ENCODE measurements at places on chromosomes 11 and 22.
A peak's percentile ranks its signal among the peaks of the same experiment; 100 is the strongest.

DNA sequence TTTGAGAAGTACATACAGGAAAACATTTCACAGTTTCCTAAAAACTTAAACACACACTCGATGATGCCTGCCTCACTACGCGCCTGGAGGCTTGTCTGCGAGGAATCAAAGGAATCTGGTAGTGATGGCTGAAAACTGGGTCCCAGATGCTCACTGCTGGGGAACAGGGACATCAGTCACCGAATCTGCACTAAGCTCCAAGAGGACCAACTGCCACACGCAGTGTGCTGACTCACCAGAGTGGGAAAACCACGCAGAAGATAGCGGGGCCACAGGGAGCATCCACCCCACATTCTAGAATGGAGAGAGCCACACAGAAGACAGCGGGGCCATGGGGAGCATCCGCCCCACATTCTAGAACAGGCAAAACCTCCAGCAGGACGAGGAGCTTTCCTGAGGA, 24.3 kb upstream of the MOB2 start:
- no peak for DNase-seq

- DNase-seq, result no peak
Observed at GRCh38 chr11:10524471-10524870, 16.5 kb downstream of the RNF141 start.

DNA sequence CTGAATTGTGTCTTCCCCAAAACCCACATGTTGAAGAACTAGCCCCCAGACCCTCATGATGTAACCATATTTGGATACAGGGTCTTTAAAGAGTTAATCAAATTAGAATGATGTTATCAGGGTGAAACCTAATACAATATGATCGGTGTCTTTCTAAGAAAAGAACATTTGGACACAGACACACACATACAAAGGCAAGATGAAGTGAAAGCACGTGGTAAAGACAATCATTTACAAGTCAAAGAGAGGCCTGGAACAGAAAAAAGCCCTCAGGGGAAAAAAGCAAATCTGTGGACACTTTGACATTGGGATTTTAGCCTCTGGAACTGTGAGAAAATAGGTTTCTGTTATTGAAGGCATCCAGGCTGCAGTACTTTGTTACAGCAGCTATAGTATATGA, 733.4 kb downstream of the JRKL start:
- DNase-seq, result no peak

DNA sequence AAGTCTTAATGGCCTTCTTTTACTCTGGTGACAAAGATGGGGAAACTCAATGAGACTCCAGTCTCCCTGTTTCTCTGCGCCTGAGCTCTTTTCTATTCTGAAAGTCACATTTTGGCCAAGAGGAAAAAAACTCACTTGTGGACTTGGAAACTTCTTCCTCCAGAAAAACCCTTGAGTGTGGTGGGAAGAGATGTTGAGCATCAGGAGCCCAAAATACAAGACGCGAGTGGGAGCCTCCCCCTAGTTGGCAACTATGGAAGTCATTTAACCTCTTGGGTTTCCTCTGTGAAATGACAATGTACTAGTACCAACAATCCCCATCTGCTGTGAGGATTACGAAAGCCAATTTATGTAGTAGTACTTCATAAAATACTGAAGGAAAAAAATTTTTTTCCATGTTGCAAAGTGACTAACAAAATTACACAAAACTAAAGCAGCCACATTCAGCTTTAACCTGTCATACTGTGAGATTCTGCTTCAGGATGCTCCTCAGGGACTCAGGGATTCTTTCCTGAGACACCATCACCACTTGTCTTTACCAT, 524 bp upstream of the SLC25A17 start:
- no peak for DNase-seq

DNA sequence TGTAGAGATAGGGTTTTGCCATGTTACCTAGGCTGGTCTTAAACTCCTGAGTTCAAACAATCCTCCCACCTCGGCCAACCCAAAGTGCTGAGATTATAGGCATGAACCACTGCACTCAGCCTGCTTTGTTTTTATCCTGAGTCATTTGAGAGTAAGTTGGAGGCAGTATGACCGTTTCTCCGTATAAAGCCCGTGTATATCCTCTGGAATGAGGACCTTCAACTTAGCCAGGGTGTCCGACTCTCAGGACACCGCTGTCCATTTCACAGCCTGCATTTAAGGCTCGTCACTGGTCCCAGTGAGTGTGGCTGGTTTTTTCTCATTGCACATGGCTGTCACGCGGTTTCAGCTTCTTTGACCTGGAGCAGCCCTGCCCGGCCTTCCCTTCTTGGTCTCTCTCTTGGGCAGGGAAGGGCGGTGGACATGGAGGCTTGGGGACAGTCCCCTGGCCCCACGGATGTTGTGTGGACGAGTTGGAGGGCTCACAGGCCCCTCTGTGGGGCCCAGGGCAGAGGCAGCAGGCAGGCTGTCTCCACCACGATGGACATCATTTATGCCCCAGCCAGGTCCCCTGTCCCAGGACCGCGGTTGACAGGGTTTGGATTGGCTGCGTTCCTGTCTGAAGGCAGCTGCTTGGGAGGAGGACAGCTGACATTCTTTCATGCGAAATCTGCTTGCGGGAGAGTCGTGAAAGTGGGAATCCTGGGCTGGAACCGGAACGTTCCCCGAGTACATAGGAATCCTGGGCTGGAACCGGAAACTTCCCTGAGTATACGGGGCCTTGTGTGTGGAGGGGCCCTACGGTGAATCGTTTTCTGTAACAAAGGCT, 93.3 kb downstream of the KCNQ1 start:
- no peak for DNase-seq

- DNase-seq, result peak; percentile 48
Observed at GRCh38 chr22:21642584-21643448, 714 bp downstream of the SDF2L1 start.

Data from CD4-positive, alpha-beta T cell (primary cell).